Smooth muscle cell of the umbilical artery (primary cell): ENCODE measurements at places on chromosomes 11 and 22. TPM values are rescaled to one million over a fixed set of nuclear protein-coding genes. Genes with fewer than 3 reads are reported as not detected.

Gene GDPD4
- 0.69 TPM in 1 of 2 replicates, not detected in the other for total RNA-seq

Gene HMOX1
- total RNA-seq, result 60.9 and 90.2 TPM in 2 replicates

Gene ARHGEF12
- total RNA-seq, result 86.1 and 160 TPM in 2 replicates

Gene ATXN10
- total RNA-seq, result 206 and 221 TPM in 2 replicates

Gene TPST2
- total RNA-seq, result 41.3 and 66.4 TPM in 2 replicates

Gene MYRF
- 22.0 and 26.3 TPM in 2 replicates for total RNA-seq

Gene OR52H1
- total RNA-seq, result 0.30 and 0.42 TPM in 2 replicates

Gene CDC45
- total RNA-seq, result 1.2 and 12.0 TPM in 2 replicates

Gene MS4A4E
- total RNA-seq, result not detected in 2 replicates

Gene SLC6A5
- total RNA-seq, result not detected in 2 replicates

Gene LMNTD2
- total RNA-seq, result 0.30 and 0.60 TPM in 2 replicates

Gene CD3D
- total RNA-seq, result not detected in 2 replicates

Gene SPI1
- not detected in 2 replicates for total RNA-seq

Gene JAML
- total RNA-seq, result not detected in 2 replicates

Gene OR8G1
- not detected in 2 replicates for total RNA-seq

Gene NRIP3
- total RNA-seq, result 37.7 and 42.8 TPM in 2 replicates

Gene PAX6
- not detected in 2 replicates for total RNA-seq

Gene OR10D3
- not detected in 2 replicates for total RNA-seq

Gene CAPN5
- total RNA-seq, result 10.1 and 27.5 TPM in 2 replicates

Gene CARNS1
- total RNA-seq, result 0.30 and 0.51 TPM in 2 replicates

Gene THRSP
- total RNA-seq, result not detected in 2 replicates

Gene LINC01488
- total RNA-seq, result not detected in 2 replicates

Gene OR8D1
- not detected in 2 replicates for total RNA-seq

Gene SLC1A2
- total RNA-seq, result 0.30 and 0.32 TPM in 2 replicates

Gene IL18
- total RNA-seq, result 0.37 TPM in 1 of 2 replicates, not detected in the other

Gene BDNF
- total RNA-seq, result 26.4 and 38.7 TPM in 2 replicates

Gene PTPN5
- total RNA-seq, result not detected in 2 replicates

Gene H19
- 4.6 and 70.7 TPM in 2 replicates for total RNA-seq

Gene PGA5
- total RNA-seq, result not detected in 2 replicates

Gene HEPHL1
- total RNA-seq, result under 0.01 and 0.09 TPM in 2 replicates

Gene C22orf42
- not detected in 2 replicates for total RNA-seq

Gene CATSPER1
- not detected in 2 replicates for total RNA-seq

Gene MYBPC3
- total RNA-seq, result not detected in 2 replicates

Gene BARX2
- not detected in 2 replicates for total RNA-seq

Gene SMC1B
- total RNA-seq, result not detected in 2 replicates

Gene CHADL
- 0.97 and 3.0 TPM in 2 replicates for total RNA-seq

Gene VSIG2
- total RNA-seq, result not detected in 2 replicates

Gene PHLDA2
- 5.0 and 13.2 TPM in 2 replicates for total RNA-seq

Gene NCR3LG1
- total RNA-seq, result 5.6 and 11.1 TPM in 2 replicates

Gene CLMP
- 111 and 152 TPM in 2 replicates for total RNA-seq

Gene RASGRP2
- total RNA-seq, result 0.09 and 0.30 TPM in 2 replicates

Gene POTEH
- total RNA-seq, result not detected in 2 replicates

Gene HBG1
- total RNA-seq, result 0.37 TPM in 1 of 2 replicates, not detected in the other

Gene PARVB
- 23.2 and 54.1 TPM in 2 replicates for total RNA-seq

Gene APOL5
- total RNA-seq, result not detected in 2 replicates

Gene IFITM10
- 1.0 and 1.5 TPM in 2 replicates for total RNA-seq
